Caco-2 (cell line): ENCODE measurements at places on chromosomes 1 and 21.

DNA sequence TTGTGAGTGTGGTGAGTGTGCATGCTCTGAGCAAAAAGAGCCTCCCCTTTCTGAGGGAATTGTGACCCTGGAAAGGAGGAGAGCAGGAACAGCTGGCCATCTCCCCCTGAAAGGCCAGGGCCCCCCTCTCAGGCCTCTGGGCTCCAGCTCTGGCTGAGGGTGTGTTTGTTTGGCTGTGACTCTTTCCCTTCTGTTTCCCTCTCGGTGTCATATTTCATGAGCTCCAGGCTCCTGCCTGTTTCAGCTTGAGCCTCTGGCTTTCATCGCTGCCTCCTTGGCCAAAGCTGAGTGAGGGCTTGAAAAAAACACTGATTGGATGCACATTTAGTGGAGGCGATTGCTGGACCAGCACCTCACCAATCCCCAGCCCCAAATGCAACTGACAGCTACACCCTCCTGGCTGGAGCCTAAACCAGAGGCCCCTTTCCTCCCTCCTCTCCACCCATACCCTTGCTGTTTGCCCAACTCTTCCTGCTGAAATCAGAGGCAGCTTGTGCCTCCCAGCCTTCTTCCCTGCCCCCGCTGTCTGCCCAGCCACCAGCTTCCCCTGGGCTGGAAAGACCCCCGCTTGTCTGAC, 64.1 kb downstream of the DDR2 start:
- no peaks in the 10 kb centered on the region for H3K36me3 ChIP-seq
- peak overlapping the region; percentile 83 for H3K27ac ChIP-seq
- peak; percentile 35 for DNase-seq
- no peaks in the 10 kb centered on the region for H3K27me3 ChIP-seq
- 0 out of 2 replicates have a peak, but pooled peaks cover 7% of the 10 kb centered on the region for H3K4me1 ChIP-seq

GRCh38 chr1:155691992-155692528, 3.2 kb downstream of the DAP3 start:
- H3K36me3 ChIP-seq = peaks cover 2% of the 10 kb centered on the region; the same call in 1 of the 2 replicates
- H3K4me3 ChIP-seq = no peak overlapping the region
- no peak for DNase-seq
- no peak overlapping the region for H3K27ac ChIP-seq
- H3K4me1 ChIP-seq = peaks cover 7% of the 10 kb centered on the region

DNA sequence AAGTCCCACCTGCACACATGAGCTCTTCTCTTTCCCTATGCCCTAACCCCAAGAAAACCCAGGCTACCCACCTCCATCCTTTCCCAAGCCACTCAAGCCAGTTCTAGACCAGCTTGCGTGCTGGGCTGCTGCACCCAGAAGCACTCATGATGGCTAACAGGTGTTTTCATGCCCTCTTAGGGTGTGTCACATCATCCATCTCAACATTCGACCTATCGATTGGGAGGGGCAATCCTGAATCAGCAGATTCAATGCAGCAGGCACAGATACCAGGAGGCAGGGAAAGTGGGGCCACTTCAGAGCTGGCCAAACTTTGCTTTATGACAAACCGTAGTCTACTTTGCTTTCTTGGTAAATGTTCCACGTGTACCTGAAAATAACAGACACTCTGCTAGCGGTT, 6.6 kb upstream of the PRMT2 start:
- H3K4me1 ChIP-seq = no peaks in the 10 kb centered on the region
- no peak overlapping the region for H3K27ac ChIP-seq
- DNase-seq = no peak

- no peaks in the 10 kb centered on the region for H3K4me1 ChIP-seq
- no peak overlapping the region for H3K4me3 ChIP-seq
- H3K36me3 ChIP-seq = no peaks in the 10 kb centered on the region
- no peak for DNase-seq
- H3K27ac ChIP-seq = no peak overlapping the region
Measured at GRCh38 chr21:35475762-35476161, 426.7 kb upstream of the RUNX1 start.

DNA sequence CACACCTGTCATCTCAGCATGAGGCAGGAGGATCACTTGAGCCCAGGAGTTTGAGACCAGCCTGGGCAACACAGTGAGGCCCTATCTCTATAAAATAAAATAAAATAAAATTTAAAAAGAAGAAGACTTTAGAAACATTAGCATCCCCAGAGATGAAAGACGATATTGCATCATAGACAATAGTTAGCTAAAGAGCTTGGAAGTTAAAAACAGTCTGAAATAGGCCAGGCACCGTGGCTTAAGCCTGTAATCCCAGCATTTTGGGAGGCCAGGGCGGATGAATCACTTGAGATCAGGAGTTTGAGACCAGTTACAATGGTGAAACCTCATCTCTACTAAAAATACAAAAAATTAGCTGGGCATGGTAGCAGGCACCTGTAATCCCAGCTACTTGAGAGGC, 59.3 kb downstream of the RIMS3 start:
- H3K36me3 ChIP-seq = no peaks in the 10 kb centered on the region
- H3K4me1 ChIP-seq = no peaks in the 10 kb centered on the region
- no peak for DNase-seq
- H3K27ac ChIP-seq = no peak overlapping the region

- no peak for DNase-seq
- no peaks in the 10 kb centered on the region for H3K36me3 ChIP-seq
- H3K27ac ChIP-seq = no peak overlapping the region
- H3K4me3 ChIP-seq = no peak overlapping the region
- no peaks in the 10 kb centered on the region for H3K27me3 ChIP-seq
Measured at GRCh38 chr1:86621286-86621685, 74.4 kb downstream of the CLCA4 start.

- H3K4me1 ChIP-seq = peaks cover 24% of the 10 kb centered on the region
- no peak overlapping the region for H3K4me3 ChIP-seq
Measured at GRCh38 chr1:53892911-53893310, 1.1 kb upstream of the DIO1 start.
